Stimulated activated CD4-positive, alpha-beta T cell treated with anti-CD3 and anti-CD28 coated beads, Interleukin-15, amount 100 ng/mL, for 48 hours (primary cell): ENCODE measurements at places on chromosomes 7 and 10.
A peak's percentile ranks its signal among the peaks of the same experiment; 100 is the strongest.

GRCh38 chr7:157807510-157807909 is 470.7 kb downstream of the DNAJB6 start:
- no peak for DNase-seq

DNA sequence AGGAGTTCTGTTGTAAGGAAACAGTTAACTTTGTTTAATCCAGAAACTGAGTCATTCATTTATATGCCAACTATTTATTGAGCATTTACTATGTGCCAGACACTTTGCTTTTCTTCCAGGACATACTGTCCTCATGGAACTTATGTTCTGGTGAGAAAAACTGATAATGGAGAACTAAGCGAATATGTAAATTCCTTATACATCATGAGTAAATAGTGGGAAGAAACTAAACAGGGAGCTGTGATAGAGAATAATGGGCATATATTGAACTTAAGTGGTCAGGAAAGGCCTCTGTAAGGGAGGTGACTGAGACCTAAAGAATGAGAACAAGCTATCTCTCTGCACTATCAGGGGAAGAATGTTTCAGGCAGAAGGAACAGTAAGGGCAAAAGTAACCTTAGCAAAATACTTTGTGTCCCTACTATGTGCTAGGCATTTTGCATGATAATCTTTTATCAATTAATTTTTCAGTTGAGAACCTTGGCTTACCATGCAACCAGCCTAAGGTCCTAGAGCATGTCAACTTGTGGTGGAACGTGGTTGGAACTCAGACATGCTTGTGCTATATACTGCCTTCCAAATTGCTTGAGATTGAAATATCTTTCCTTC is 45.4 kb downstream of the ST7 start:
- DNase-seq: no peak

- DNase-seq: no peak
These were observed 52.7 kb upstream of the SLC29A3 start for GRCh38 chr10:71266147-71266917.

DNA sequence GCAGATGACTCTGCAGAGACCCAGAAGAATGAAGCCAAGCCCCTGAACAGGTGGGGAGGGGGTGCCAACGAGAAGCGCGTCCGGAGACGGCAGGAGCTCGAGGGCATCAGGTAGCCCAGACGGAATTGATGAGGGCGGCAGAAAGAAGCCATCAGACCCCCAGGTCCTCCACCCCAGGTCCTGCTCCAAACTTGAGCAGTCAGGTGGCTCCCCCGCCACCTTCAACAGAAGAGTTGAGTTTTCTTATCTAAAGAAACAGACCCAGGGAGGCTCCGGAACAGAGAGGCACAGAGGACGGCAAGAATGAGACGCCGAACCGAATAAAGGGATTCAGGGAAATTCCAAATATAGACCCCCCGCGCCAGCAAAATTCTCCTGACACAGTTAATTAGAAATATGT is 22.2 kb downstream of the RGS10 start:
- no peak for DNase-seq

DNA sequence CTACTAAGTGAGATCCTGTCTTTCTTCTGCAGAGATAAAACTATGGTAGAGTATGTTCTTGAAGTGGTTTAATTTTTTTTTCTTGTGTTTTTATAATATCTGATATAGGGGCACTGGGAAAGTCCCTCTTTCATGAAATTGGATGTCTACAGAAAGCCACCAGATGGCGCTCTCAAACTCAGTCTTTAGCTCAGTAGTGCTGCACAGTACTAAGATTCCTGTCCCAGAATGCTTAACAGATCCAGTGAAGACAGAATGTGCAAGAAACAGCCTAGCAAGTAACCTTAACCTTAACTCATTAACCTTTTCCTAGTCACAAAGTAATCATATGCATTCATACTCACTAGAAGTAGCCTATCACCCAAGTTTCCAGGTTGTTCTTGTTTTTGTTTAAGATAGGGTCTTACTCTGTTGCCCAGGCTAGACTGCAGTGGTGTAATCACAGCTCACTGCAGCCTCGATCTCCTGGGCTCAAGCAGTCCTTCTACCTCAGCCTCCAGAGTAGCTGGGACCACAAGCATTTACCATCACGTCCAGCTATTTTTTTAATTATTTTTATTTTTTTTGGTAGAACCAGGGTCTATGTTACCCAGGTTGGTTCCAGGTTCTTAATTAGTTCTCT is 56.7 kb downstream of the IDE start:
- peak; percentile 52 for DNase-seq

DNA sequence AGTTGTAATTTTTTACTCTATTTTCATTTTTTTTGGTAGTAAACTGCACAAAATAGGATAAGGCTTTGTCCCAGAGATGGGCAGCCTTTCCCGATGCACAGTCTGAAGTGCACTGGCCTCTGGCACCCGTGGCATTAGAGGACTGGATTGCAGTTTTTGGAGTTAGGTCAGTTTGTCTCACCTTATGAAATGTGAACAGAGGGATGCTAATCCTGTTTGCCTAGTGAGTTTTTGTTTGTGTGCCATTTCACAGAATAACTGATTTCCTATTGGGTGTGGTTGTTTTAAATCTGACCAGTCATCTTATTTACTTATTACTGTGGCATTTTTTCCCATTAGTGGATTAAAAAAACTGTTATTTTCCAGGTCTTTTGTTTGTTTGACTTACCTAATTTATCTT is 109.5 kb upstream of the GATA3 start:
- DNase-seq: no peak

DNA sequence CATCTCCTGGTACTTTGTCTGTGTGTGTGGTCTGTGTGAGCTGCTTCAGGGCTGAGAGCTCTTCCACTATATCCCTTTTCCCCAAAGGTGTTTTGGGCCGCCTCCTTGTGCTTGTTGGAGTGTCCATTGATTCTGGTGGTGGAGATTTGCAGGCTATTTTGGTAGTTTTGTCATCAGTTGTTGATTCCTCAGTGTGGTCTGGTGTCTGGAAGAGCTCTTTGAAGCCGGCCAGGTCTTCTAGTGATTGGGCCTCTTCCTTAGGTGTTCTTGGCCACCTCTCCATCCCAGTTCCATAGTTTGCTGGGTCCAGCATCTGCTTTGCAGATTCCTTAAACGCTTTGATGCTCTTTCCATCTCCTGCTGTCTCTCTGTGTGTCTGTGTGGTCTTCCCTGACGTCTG is 20.8 kb downstream of the MKI67 start:
- DNase-seq: no peak

- DNase-seq: no peak
These were observed 236.2 kb downstream of the DNAJB9 start for GRCh38 chr7:108805808-108806397.

DNA sequence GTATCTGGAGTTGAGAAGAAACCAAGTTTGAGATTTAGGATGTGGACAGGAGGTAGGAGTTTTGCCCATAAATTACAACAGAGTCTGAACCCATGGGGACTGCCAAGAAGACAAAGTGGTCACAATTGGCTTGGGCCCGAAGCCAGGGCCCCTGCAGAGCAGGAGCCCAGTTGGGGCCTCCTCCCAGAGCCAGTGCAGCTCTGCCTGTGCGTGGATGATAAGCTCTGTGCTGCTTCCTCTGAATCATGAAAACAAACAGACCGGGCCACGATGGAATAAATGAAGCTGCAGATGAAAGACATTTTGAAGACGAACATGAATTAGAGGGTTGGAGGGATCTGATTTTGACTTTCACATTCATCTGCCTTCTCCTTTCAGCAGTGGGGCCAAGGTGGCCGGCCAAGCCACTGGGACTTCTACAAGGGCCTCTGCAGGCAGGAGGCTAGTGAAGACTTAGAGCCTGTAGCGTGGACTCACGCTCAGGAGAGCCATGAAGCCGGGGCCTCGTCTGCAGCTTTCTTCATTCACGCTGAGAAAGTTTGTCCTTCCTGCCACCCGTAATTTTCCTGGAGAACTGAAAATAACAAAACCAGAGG is 156.8 kb upstream of the LYZL1 start:
- DNase-seq: no peak

DNA sequence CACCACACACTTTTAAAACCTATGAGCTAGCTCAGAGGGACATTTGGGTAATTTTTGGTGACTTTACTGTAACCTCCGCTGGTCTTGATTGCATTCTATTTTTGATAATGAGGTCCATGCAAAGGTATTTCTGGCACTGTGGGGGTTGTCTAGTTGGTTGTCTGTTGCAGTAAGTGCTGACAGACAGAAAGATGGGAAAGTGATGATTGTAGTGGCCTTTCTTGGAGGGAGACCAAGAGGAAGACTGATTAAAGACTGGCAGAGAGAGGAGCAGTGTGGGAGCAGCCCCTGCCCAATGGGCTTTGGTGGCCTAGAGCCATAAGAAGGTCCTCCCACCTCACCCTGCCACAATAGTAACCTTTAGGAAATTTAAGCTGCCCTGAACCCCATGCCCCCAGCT is 173.4 kb upstream of the CTBP2 start:
- DNase-seq: no peak

- DNase-seq: peak; percentile 45
These were observed 46.3 kb upstream of the RNF216 start for GRCh38 chr7:5827755-5828154.

GRCh38 chr10:3759397-3759796 is 25.6 kb downstream of the KLF6 start:
- DNase-seq: no peak

DNA sequence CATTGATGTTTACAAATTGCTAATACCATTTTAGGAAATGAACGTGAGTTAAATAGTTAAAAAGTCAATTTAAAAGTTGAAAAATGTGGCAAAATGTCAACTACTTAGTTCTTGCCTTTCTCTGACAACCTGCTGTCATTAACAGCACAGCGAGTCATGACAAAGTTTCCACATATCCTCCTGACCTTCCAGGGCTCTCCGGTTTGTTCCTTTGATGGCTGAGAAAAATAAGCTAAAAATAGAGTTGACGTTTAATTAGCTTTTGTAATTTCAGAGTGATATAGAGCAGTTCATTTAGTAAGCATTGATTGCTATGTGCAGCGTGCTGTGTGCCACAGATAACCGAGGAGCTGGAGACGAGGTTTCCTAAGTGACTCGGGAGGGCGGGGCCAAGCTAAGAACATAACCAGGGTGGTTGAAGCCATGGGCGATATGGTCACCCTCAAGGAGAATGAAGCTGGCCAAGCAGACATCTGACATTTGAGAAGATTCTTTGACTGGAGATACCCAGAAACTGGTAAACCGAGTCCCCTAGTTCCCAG is 47.9 kb downstream of the OGDH start:
- DNase-seq: no peak

DNA sequence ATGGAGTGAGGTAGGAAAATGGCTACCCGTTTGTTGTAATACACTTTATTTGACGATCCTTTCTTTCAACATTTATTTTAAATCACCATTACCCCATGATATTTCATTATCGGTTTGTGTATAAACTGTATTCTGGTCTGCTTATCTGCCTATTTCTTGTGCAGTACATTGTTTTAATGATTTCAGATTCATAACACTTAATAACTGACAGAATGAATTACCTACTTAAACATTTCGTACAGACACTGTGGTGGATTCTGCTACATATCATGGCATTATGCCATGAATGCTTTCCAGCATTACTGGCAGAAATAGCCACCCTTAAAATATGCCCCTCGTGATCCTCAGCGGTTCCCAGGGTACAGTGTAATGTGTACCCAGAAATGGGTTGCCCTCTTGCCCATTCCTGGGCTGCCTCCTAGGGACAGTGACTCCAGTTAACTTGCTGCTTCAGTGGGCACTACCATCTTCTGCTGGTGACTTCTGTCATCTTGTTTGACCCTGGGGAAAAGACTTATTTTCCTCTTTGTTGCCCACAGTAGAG is 74.5 kb downstream of the C1GALT1 start:
- no peak for DNase-seq

DNA sequence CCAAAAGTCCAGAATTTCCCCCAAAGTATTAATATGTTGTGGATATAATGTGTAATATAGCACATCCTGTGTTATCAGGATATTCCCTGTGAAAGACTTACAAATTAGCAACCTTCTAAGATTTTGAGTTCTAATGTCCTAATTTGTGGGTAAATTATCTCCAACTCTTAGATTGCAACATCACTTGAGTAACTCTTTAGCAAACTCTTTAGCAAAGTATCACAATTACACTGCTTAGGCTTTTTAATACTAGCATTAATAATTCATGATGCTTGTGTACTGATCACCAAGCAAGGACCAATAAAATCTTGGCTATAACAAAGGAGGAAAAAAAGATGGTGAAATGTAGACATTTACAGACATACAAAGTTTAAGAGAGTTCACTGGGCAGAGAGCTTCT is 27.7 kb downstream of the HIP1 start:
- no peak for DNase-seq

GRCh38 chr10:23376229-23376655 is 31.6 kb upstream of the C10orf67 start:
- no peak for DNase-seq

DNA sequence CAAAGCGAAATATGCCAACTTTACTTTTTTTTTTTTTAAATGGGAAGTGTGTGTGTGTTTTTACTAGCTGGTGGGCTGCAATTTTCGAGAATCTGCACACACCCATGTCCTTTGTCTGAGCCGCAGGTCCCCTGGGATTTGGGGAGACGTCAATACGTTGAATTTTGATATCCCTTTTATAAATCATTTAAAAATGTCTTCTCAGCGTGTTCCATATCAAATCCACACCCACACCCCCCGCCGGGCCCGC is 404 bp upstream of the FMC1 start:
- DNase-seq: no peak

- DNase-seq: no peak
These were observed 25.7 kb downstream of the NDUFB2 start for GRCh38 chr7:140722254-140722653.

DNA sequence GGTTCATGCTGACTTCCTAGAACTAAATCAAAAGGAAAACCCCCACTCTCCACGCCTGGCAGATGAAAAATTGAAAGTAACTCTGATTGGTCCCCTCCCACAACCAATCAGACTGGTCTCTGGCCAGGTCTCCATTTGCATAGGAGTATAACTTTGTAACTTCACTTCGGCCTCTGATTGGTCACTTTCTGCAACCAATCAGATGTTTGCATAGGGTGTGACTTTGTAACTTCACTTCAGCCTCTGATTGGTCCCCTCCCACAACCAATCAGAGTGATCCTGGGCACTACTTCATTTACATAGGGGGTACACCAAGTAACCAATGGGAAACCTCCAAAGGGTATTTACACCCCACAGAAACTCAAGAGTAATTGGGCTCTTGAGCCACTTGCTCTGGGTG is 306.6 kb upstream of the PFKP start:
- no peak for DNase-seq

GRCh38 chr7:101819913-101820522 is 2.6 kb downstream of the CUX1 start:
- no peak for DNase-seq

- DNase-seq: no peak
These were observed 60.3 kb upstream of the POT1 start for GRCh38 chr7:124989911-124990310.

DNA sequence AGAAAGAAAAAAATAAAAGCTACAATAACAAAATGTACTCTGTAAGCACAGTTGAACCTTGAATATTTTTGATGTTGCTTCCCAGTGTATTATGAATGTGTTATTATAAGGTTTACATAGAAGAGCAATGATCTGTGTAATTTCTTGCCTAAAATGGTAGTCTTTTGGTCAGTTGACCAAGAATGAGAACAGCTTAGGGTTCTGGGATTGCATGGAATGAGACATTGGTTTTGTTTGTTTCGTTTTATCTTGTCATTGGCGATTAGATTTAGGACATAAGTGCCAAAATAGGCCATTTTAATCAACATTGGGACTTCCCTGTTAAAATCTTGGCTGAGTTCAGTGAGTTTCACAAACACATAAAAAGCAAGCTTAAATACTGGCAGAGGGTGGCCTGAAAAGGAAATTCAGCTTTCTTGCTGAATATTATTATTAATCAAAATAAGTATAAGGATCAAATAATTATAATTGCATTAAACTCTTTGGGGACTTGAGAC is 49.1 kb upstream of the GLCCI1 start:
- DNase-seq: no peak

GRCh38 chr10:42830237-42830636 is 47.6 kb downstream of the BMS1 start:
- no peak for DNase-seq
